Thymus (tissue), 14 donors: ENCODE measurements at places on chromosomes 11 and 22.

DNA sequence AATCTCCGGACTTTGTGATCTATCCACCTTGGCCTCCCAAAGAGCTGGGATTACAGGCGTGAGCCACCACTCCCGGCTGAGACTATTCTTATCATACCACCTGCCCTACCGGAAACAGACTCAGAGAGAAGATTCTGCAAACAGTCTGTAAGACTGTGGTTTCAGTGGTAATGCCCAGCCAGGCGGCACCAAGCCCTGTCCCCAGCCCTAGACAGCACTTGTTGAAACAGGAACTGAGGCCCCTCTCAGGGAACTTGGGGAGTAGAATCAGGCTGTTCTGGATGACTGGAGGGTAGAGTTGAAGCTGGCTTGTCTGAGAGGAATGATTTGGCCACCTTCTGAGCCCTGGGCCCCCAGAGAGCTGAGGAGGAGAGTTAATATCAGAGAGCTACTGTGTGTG lies 1.3 kb upstream of the INSC start:
- no peaks in the 10 kb centered on the region for H3K36me3 ChIP-seq
- no peaks in the 10 kb centered on the region for H3K27me3 ChIP-seq
- no peak overlapping the region for H3K4me3 ChIP-seq
- DNase-seq = peak; percentile 54
- H3K4me1 ChIP-seq = peaks cover 15% of the 10 kb centered on the region

DNA sequence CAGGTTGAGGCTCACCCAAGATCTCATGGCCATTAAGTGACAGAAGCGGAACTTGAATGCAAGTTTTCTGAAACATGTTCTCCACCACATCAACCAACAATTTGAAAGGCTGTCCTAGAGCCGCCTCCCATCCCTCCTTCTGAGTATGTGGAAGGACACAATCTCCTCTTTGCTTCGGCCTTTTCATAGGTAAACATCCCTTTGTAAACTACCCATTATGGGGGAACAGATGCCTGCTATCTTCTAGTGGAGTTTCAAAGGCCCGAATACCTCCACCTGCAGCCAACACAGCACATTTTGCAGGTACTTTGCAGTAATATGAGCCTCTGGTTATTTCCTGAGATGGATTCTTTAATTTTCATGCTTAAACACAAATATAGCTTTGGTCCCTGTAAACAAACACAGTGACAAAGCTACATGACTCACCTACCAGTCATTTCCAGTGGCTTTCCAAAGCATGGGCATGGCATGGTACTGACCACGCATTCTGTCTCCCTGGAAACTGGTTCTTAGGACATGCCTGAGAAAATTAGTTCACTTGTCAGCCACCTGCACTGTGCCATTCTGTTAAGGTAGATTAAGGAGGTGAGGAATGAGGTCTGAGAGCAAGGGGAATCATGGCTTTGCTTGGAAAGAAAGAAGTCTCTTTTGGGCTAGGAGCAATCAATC lies 60.2 kb downstream of the EHF start:
- H3K27ac ChIP-seq = no peak overlapping the region
- no peaks in the 10 kb centered on the region for H3K4me1 ChIP-seq
- DNase-seq = no peak
- no peaks in the 10 kb centered on the region for H3K36me3 ChIP-seq
- no peak overlapping the region for H3K4me3 ChIP-seq

DNA sequence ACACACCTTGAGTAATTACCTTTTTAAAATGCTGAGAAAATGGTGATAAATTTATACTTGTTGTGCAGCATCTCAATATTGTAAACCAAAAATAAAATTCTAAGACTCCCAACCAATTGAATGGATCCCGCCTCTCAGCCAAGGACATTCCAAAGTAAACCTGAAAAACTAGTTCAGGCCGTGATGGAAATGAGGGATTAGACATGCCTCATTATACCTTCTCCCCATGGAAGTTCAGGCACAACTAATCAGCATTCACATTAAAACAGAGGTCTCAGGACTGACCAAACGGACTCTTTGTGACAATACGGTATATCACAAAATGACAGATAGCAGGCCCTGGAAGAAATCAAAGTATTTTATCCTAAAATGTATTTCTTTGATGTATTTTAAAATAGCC lies 907.4 kb upstream of the RAG2 start:
- H3K27ac ChIP-seq = no peak overlapping the region
- no peak for DNase-seq
- no peaks in the 10 kb centered on the region for H3K4me1 ChIP-seq
- H3K4me3 ChIP-seq = no peak overlapping the region
- H3K27me3 ChIP-seq = no peaks in the 10 kb centered on the region

GRCh38 chr22:28594797-28595462 lies 84.7 kb downstream of the TTC28 start:
- no peak overlapping the region for H3K27ac ChIP-seq
- DNase-seq = peak; percentile 8
- H3K27me3 ChIP-seq = no peaks in the 10 kb centered on the region
- no peaks in the 10 kb centered on the region for H3K4me1 ChIP-seq
- no peaks in the 10 kb centered on the region for H3K36me3 ChIP-seq

DNA sequence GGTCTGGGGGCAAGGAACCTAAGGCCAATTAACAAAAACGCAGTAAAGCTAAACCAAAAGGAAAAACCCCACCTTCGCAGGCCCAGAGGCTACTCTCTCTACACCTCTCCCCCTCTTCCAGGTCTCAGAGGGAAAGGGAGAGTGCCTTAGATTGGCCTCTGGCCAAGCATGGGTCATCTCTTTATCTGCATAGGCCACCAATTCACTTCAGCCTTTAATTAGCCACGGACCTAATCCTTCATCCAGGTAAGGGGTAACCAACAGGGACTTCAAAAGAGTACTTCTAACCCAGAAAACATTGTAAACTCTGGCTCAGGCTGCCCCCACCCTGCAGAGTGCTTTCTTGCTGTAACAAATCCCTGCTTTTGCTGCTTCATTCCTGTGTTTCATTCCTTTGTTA lies 9.4 kb downstream of the VSTM5 start:
- no peak overlapping the region for H3K27ac ChIP-seq
- DNase-seq = no peak
- no peaks in the 10 kb centered on the region for H3K27me3 ChIP-seq
- H3K4me3 ChIP-seq = no peak overlapping the region
- no peaks in the 10 kb centered on the region for H3K4me1 ChIP-seq

GRCh38 chr22:45210174-45210573 lies 30.5 kb downstream of the KIAA0930 start:
- H3K4me1 ChIP-seq = no peaks in the 10 kb centered on the region
- H3K36me3 ChIP-seq = peaks cover 11% of the 10 kb centered on the region
- no peaks in the 10 kb centered on the region for H3K27me3 ChIP-seq
- no peak overlapping the region for H3K27ac ChIP-seq

GRCh38 chr22:27801202-27801615 lies 347 bp downstream of the MN1 start:
- peak overlapping the region; percentile 36 for H3K4me3 ChIP-seq
- H3K4me1 ChIP-seq = peaks cover 8% of the 10 kb centered on the region

GRCh38 chr11:113279591-113279990 lies 34.8 kb upstream of the TTC12 start:
- H3K36me3 ChIP-seq = no peaks in the 10 kb centered on the region
- no peak overlapping the region for H3K27ac ChIP-seq
- DNase-seq = no peak
- H3K4me1 ChIP-seq = no peaks in the 10 kb centered on the region
- no peaks in the 10 kb centered on the region for H3K27me3 ChIP-seq

DNA sequence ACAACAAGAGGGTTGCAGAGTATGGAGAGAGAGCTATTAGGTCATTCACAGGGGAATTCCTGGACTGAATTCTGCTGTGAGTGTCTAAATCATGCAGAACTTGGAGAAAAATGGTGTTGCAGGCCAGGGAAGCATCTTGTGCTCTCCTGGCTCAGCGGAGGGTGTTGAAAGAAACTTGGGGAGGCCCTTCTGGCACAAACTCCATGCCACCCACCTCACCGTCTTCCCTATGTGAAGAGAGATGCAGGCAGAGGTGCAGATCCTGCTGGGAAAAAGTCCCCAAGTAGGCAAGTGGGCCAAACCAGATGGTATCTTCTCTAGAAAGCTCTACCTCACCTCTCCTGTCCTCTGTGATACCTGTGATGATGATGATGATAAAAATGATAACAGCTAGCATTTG lies 604.3 kb upstream of the API5 start:
- H3K27ac ChIP-seq = no peak overlapping the region
- H3K27me3 ChIP-seq = no peaks in the 10 kb centered on the region
- H3K4me1 ChIP-seq = no peaks in the 10 kb centered on the region
- H3K4me3 ChIP-seq = no peak overlapping the region
- H3K36me3 ChIP-seq = no peaks in the 10 kb centered on the region
- DNase-seq = no peak

GRCh38 chr11:75169101-75169885 lies 18.4 kb downstream of the SLCO2B1 start:
- no peak overlapping the region for H3K27ac ChIP-seq
- no peaks in the 10 kb centered on the region for H3K4me1 ChIP-seq
- no peak for DNase-seq
- H3K27me3 ChIP-seq = no peaks in the 10 kb centered on the region
- H3K4me3 ChIP-seq = no peak overlapping the region

DNA sequence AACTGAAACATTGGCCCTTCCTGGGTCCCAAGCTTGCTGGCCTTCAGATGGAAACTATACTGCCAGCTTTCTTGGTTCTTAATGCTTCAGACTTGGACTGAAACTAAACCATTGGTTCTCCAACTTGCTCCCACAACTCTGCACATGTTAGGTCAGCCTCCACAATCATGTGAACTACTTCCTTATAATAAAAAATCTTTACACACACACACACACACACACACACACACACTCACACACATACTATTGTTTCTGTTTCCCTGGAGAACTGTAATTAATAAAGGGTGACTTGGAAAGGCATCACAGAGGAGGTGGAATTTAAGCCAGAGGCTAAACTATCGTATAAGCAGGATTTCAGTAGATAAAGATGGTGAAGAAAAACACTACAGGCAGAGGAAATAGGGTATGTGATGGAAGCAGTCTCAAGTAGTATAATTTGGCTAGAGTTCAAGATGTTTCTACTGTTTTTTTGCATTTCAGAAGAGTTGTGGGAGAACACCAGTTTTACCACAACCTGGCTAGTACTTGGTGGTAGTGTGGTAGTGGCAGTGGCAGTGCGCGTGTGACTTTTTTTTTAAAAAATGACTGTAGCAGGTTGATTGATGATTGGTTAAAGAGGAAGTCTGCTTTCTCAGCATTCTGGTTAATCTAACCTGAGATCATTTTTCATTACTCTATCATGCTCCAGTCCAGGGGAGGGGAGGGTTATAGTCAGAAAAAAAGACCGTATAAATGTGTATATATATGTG lies 70.1 kb downstream of the PDE3B start:
- H3K27me3 ChIP-seq = no peaks in the 10 kb centered on the region
- DNase-seq = no peak
- no peaks in the 10 kb centered on the region for H3K36me3 ChIP-seq

- H3K27ac ChIP-seq = no peak overlapping the region
- peaks cover 3% of the 10 kb centered on the region for H3K4me1 ChIP-seq
- H3K36me3 ChIP-seq = peaks cover 5% of the 10 kb centered on the region
- H3K4me3 ChIP-seq = no peak overlapping the region
Observed at GRCh38 chr11:17157761-17158160, 50.0 kb downstream of the PIK3C2A start.
